Ovary (tissue), 10 donors: ENCODE measurements at places on chromosomes 5 and 9.

GRCh38 chr5:96699186-96699820 lies 37.1 kb downstream of the CAST start:
- no peak for DNase-seq

DNA sequence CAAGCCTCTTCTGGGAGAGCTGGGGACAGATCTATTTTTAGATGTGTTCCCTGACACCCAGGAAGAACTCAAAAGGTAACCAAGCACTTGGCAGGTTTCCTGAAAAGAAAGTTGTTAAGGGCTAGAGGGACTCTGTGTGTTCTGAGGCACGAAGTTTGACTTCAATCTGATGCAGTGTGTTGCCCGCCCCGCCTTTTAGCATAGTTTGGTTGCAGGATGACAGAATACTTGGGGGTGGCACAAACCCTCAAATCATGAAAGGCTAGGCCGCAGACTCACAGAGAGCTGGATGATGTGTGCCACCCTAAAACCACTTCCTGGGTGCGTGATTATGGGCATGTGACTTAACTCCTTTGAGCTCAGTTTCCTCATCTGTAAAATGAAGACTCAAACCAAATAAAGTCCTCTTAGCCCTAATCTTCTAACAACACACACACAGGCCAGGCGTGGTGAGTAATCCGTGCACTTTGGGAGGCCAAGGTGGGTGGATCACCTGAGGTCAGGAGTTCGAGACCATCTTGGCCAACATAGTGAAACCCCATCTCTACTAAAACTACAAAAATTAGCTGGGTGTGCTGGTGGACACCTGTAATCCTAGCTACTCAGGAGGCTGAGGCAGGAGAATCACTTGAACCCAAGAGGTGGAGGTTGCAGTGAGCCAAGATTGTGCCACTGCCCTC lies 12.8 kb upstream of the NDFIP1 start:
- no peak for DNase-seq

- DNase-seq = no peak
Observed at GRCh38 chr9:37348917-37349316, 73.6 kb upstream of the GRHPR start.

GRCh38 chr5:150609843-150610584 lies 30.4 kb upstream of the SYNPO start:
- no peak for DNase-seq

DNA sequence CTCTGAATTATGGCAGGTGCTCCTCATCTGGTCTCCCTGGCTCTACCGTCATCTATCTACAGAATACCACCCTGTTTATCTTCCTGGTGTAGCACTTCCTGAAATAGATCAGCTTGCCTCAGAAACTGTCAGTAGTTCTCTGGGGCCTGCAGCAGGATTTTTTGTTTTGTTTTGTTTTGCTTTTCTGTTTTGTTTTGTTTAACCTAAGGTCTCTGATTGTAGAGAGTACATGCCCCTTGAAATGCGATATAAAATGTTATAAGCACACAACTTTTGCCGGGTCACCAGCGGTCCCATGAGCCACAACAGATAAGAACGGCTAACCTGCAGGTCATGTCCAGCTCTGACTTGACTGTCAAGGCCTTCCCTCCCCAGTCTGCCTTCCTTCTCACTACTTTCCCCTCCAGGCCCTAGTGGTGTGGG lies 26.6 kb upstream of the CREBRF start:
- DNase-seq = no peak
